ENCODE measurements at places on chromosomes 2 and 18. TPM values are rescaled to one million over a fixed set of nuclear protein-coding genes. Genes with fewer than 3 reads are reported as not detected.

- DNase-seq, result no peak
Observed at GRCh38 chr18:78240627-78241252, 738.9 kb upstream of the SALL3 start.

ZC3H6 gene
- 9.3 TPM for total RNA-seq

GPR39 gene
- 0.09 TPM for total RNA-seq

DNA sequence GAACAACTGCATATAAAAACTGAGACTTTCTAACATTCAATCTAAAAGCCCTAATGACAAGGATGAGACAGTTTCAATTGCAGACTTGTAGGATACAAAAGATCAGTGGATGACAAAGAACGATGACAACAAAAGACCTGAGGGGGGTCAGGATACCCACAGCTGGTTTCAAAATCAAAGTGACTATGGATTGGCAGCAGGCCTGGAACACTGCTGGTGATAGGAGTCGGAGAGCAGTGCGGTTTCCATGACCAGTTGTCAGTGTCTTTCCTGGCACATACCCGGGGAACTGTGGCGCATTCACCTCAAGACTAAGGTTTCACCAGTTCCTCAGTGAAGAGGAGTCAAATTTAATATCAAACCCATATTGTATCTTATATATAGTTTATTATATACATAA, 42.0 kb downstream of the EHD3 start:
- DNase-seq, result no peak

GRCh38 chr2:217897091-217897715, 105.6 kb downstream of the TNS1 start:
- DNase-seq, result no peak

DNA sequence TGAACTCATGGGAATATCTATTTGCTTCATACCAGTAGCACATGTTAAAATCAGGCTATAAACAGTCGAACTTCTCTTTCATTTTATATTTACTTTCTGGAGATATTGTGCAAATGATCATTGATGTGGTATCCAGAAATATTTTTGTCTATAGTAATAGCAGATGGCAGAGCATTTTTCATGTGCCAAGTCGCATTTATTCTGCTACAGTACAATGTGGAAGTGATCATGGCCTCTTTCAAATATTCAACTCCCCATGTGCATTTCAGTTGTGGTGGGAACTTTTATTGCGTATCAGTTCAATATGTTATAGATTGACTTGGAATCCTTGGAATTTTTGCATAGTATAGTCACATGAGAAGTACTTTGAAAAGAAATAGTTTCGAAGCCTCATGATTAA, 57.4 kb downstream of the RHBDD1 start:
- no peak for DNase-seq

SNRNP200 gene
- 51.1 TPM for total RNA-seq

DNA sequence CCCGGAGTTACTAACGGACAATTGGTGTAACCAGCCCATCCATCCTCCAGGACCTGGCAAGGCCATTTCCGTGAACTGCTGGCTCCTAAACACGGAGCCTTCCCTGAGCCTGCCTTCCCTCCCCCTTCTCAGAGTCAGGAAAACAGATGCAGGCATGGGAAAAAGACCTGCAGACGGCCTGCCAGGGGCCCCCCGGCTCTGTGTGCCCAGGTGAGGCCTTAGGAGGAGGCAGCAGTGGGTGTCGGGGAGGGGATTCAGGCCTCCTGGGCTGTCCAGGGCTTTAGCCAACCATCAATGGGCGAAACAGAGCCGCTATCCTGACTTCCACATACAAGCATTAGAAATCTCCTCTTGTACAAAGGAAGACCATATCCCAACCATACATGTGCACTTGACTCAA, 68.3 kb upstream of the BOD1L2 start:
- no peak for DNase-seq

- DNase-seq, result no peak
Observed at GRCh38 chr2:118808429-118808809, 39.0 kb downstream of the EN1 start.

- no peak for DNase-seq
Observed at GRCh38 chr2:71856773-71857525, 290.7 kb downstream of the CYP26B1 start.

PLCD4 gene
- total RNA-seq, result 0.57 TPM

DNA sequence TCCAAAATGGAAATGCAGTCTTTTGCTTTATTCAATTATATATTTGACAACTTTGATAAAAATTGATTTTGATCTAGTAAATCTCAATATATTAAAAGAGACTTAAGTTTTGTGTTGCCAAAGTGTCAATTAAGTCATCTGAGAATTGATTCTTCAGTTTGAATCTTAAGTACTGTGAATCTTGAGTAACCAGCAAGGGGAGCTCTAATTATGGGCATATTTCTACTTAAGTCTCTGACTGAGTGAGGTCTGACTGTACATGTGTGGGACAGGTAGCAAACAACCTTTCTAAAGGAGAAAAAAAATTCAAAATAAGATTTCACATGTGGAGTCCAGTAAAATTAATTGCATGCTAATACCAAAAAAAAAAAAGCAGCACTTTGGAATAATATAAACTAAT, 503.7 kb upstream of the SLC8A1 start:
- no peak for DNase-seq

FBXO48 gene
- 0.66 TPM for total RNA-seq

CKAP2L gene
- total RNA-seq, result 14.1 TPM

- DNase-seq, result no peak
Observed at GRCh38 chr2:138084206-138084605, 119.9 kb downstream of the HNMT start.

DNA sequence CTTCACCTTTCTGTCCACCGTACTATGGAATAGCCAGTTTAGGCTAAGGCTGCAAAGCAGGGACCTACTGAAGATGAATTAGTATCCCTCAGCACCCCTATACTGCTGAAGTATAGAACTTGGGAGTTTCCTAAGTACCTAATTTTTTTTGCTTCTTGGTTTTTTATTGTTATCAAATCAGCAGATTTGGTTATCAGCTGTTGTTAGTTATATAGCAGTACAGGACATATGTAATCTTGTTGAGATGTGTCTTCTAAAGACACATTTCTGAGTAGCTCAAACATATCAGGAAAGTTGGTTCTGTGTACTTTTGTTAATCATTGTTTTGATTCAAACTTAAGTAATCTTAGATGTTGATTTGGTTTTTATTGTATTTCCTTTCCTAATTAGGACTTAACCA, 5.2 kb downstream of the MYL12A start:
- no peak for DNase-seq

DNA sequence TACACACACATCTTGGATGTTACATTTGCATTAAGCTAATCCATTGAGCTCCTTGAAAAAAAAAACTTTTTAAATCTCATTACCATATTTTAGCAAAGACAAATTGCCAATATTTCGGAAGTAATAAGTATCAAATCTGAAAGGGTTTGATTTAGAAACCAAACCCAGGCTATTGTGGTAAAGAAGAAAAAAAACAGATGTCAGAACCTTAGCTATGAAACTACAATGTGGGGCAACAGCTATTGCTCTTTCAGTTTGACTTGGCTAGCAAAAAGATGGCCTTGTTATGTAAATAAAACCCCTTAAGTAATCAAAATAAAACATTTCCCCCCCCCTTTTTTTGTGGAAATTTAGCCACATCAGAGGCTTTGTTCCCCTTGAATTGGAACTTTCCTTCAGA, 41.2 kb upstream of the REG3A start:
- no peak for DNase-seq

Data from thymus (tissue), 14 donors.